ENCODE measurements at places on chromosomes 2 and 18.

DNA sequence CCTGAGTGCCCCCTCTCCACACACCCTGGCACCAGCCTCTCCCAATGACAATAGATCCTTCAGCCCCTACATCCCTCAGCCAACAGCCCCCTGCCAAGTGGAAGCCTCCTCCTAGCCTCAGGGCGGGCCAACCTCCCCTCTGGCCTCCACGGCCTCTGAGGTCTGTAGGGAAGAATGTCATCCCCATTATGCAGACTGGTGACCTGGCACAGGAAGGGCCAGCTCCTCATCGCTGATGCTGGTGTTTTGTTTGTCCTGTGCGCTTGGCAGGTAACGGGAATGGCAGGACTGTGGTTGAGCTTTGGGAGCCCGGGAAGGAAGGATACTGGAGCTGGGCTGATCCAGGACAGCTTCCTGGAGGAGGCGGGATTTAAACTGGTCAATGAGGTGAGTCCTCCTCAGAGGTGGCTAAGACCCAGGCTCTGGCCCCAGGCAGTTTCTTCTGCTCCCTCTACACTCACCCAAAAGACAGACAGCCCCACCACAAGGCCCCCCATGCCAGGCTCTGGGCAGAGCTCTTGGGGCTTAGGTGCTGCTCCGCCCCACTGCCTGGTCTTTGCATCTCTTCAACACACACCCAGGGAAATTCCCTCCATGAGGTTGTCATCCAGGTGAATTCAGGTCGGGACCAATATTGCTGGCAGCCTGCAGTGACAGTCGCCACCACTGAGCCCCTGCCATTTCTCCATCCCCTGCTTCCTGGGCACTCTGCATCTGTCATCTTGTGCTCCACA is 75.2 kb upstream of the SMAD7 start:
- DNase-seq = no peak

DNA sequence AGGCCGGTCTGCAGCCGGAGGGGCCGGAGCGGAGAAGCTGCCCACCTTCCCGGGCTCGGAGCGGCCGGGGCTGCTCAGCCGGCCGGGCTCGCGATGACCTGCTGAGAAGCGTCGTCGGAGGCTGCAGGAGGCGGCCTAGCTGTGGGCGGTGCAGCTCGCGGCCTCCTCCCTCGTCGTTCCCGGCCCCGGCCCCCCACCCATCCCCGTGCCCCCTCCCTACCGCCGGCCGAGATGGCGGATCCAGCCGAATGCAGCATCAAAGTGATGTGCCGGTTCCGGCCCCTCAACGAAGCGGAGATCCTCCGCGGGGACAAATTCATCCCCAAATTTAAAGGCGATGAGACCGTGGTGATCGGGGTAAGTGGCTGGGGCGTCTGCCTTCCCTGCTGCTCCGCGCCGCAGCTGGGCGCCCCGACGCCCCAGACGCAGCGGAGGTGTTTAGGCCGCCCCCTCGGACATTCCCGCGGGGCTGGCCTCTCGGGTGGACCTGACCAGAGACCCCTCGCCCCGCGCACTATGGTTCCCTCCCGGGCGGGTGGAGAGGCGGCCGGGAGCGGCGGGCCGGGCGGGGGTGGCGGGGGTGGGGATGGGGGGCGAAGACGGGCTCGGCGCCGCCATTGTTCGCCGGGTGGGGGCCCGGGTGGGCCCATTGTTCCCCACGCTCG is 492 bp downstream of the KIF5C start:
- DNase-seq = no peak

DNA sequence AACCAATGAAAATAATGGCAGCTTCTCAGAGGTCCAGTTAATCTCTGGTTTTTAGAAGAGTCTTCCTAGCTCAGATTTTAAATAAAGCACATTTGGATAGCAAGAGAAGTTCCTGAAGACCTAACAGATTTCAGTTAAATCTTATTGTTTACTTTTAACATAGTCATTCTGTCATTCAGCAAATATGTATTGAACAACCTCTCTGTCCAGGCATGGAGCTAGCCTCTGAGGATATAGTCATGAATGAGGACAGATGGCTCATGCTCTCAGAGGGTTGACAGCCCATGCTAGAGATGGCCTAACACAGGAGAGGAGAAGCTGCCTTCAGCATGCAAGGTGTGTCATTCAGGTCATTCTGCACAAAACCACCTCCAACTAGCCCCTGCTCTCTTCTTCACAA is 6.2 kb downstream of the CCBE1 start:
- no peak for DNase-seq

- DNase-seq = peak; percentile 62
Measured at GRCh38 chr2:43609290-43609918, 13.6 kb upstream of the THADA start.

- DNase-seq = no peak
Measured at GRCh38 chr2:187646556-187646955, 92.3 kb upstream of the TFPI start.

DNA sequence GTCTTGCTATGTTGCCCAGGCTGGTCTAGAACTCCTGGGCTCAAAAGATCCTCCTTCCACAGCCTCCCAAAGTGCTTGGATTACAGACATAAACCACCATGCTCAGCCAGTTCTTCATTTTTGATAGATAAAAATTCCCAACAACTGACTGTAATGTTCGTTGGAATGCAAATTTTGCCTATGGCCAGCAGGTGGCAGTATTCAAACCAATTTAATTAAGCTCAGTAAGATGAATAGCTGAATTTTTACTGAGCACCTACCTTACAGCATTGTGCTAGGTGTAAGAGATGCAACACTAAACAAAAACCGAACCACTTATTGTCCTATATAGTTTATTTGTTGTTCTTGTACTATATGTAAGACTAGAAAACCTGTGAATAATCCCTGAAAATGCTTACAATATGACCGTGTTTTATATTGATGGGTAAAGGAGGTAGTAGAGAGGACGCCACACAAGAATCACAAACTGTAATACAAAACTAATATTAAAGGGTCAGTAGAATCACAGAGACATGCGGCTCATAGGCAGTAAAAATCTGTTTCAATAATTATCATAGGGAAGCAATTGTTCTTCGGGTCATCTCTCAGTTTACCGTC is 8.2 kb upstream of the TMEM182 start:
- peak; percentile 57 for DNase-seq

DNA sequence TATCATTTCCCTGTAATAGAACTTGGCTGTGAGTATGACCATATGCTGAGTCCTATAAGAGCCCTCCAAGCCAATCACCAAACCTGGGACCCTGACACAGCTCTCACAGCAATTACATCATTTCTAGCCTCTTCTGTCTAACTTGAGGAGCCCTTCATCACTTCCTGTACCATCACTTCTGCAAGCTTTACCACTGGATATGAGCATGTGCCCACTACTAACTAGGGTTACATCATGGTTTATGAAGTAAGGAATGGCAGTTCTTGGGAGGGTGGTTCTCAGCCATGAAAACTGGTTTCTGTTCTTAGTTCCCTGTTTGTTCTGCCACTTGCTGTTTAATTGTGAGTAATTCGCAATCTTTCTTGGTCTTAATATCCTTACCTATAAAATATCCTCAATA is 31.0 kb upstream of the EPB41L3 start:
- DNase-seq = no peak

DNA sequence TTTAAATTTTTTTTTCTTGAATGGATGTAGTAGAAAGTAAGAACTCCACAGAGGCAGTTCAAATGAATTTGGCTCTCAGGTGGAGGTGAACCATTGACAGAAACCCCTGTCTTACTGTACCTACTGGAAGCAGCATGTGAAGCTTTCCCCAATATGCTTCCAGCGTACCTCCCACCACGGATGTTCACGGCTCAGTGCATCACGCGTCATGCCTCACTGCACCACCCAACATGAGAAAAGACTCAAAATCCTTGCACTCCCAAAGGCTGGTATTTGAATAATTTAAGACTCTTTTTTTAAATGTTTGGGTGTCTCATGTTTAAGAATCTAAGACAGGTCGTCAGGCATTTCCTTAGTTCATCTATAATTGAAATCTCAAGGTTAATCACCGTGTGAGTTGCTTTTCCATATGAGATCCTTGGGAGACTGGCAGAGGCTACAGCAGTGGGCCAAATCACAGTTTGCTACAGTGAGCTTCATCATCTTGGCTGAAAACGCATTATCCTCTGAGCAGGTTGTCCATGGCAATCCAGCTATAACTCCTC is 846.4 kb downstream of the DCDC2C start:
- DNase-seq = no peak

- no peak for DNase-seq
Measured at GRCh38 chr2:235106874-235107639, 155.2 kb downstream of the SH3BP4 start.

DNA sequence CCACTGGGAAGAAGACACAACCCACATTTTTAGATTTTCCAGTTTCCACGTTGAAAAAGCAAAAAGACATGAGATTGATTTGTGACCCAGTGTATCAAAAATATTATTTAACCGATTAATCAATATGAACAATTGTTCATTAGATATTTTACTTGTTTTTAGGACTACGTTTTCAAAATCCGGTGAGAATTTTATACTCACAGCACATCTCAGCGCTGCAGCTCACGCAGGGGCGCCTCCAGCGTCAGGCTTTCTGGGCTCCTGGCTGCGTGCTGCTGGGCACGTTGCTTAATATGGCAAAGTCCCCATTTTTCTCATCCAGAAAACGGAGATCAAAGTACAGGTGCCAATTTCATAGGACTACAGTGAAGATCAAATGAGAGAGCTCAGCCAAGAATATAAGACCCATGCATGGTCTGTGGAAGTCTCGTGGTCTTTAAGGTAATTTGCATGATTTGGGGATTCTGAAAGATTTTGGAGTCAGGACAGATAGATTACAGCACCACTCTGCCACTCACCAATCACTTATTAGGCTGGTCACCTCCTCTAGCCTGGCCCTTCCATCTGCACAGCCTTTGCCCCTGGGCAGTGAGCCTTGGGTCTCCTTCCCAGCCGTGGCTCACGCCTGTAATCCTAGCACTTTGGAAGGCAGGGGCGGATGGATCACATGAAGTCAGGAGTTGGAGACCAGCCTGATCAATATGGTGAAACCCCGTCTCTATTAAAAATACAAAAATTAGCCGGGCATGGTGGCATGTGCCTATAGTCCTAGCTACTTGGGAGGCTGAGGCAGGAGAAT is 36.2 kb downstream of the PTPN18 start:
- no peak for DNase-seq

- no peak for DNase-seq
Measured at GRCh38 chr2:200448455-200448854, 61.4 kb downstream of the KCTD18 start.

DNA sequence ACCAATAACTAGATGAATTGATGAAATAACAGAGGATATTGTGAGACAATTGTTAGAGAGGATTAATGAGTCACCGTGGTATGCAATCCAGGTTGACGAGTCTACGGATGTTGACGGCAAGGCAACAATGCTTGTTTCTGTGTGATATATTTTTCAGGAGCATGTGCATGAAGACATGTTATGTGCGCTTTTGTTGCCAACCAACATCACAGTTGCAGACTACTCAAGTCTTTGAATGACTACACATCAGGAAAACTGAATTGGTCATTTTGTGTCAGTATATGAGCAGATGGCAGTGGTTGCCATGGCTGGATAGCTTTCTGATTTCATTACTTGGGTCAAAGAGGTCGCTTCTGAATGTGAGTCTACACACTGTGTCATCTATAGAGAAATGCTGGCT is 96.8 kb upstream of the CRACDL start:
- no peak for DNase-seq

DNA sequence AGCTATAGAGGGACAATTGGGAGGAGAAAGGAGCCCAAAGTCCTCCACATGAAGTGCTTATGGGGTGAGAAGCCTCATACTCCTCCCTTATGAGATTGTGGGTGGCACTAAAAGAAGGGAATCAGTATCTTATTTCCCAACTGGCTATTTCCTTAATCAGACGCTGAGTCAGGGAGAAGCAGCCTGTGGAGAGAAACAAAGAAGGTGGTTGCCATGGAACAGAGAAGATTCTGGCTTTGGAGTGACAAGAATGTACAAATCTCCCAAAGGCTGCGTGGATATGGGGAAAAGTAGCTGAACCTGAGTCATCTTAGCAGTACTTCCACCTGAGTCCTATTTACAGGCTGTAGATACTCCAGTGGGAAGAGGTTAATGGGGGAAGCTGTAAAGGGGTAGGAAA is 115.8 kb upstream of the CWC22 start:
- DNase-seq = no peak

DNA sequence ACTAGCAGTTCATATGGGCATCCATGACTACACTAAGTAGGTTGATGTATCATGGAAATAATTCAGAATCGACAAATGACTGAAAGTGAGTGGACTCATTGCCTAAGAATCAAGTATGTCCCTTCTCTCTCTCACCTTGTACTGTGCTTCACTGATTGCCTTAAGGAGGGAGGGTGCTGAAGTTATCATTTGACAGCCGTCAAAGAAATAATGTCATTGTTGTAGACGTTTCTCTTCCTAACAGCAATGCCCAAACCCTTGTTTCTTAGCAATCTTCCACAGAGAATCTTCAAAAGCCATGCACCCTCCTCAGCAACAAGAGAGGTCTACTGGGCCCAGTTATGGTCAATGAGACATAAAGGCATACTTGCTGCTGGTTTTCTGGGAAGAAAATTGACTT is 785.0 kb downstream of the SUCLG1 start:
- DNase-seq = no peak

- no peak for DNase-seq
Measured at GRCh38 chr2:216474925-216475670, 23.5 kb upstream of the RPL37A start.

GRCh38 chr2:120735746-120736170 is at the start of gene GLI2:
GLI2 (plus strand) TSS chr2:120735868; CDS start chr2:120797321, 61,453 bp downstream.
- no peak for DNase-seq

DNA sequence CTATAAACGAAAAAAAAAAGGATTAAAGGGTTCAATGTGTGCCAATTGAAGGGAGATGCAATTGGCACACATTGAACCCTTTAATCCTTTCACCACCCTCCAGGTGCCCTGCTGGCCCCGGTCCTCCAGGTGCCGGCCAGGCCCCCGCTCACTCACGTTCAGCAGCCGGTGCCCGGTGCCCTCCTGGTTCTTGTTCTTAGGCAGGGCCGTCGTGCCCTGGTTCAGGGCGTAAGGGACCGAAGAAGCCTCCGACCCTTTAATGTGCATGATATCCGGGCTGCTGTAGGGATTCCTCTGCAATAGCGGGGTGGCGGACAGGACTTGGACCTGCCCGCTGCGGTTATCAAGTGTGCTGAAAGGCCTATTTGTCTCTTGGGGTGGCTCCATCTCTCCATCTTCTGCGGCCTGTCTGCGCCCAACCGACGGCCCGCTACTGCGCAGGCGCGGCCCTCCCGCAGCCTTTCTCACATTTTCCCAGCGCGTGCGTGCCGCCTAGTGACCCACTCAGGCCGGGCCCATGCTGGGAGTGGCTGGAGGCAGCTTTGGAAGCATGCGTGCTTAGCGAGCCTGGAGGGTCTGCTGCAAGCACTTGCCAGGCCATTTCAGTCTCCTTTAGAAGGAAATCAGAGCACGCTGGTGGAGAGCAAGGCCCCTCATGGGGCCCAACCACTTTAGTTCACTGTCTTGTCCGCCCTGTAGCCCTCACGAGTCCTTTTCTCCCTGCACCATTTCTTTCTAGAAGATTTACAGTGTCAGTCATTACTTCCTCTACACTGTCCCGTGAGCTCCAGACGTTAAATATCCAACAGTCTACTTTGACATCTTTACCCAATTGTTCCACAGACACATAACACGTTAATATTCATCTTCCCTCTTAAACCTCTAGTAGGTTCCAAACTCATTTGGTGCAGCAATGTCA is 24.3 kb downstream of the TMEM237 start:
- DNase-seq = no peak

Measured in hematopoietic multipotent progenitor cell treated with erythropoietin and hydrocortisone succinate and interleukin-3 and kit ligand, for 17 days (in vitro differentiated cells).